Hair follicle dermal papilla cell (primary cell): ENCODE measurements at places on chromosomes 12 and 14. TPM values are rescaled to one million over a fixed set of nuclear protein-coding genes. Genes with fewer than 3 reads are reported as not detected.

The CRIP1 gene
- total RNA-seq = 13.1 and 26.5 TPM in 2 replicates

The RARG gene
- total RNA-seq = 76.4 and 105 TPM in 2 replicates

The DEPDC4 gene
- total RNA-seq = 0.49 TPM in 2 replicates

The LALBA gene
- 0.24 TPM in 1 of 2 replicates, not detected in the other for total RNA-seq

The HCAR2 gene
- not detected in 2 replicates for total RNA-seq

The BMP4 gene
- total RNA-seq = 4.5 and 5.0 TPM in 2 replicates

The OTOGL gene
- 0.16 and 0.36 TPM in 2 replicates for total RNA-seq

The TAS2R8 gene
- 0.12 TPM in 1 of 2 replicates, not detected in the other for total RNA-seq

The ABHD4 gene
- total RNA-seq = 23.0 and 25.4 TPM in 2 replicates

The MANSC1 gene
- total RNA-seq = 2.3 and 4.6 TPM in 2 replicates

The WIF1 gene
- not detected in 2 replicates for total RNA-seq

The PPP1R3E gene
- 6.3 and 7.5 TPM in 2 replicates for total RNA-seq

The CCDC198 gene
- not detected in 2 replicates for total RNA-seq
